Aorta (tissue), 5 donors: ENCODE measurements at places on chromosomes 13 and 19. TPM values are rescaled to one million over a fixed set of nuclear protein-coding genes. Genes with fewer than 3 reads are reported as not detected.

GRCh38 chr13:52804202-52804641 lies 44.2 kb downstream of the PCDH8 start:
- H3K4me1 ChIP-seq: no peaks in the 10 kb centered on the region
- no peak overlapping the region for H3K27ac ChIP-seq
- DNase-seq: no peak
- no peaks in the 10 kb centered on the region for H3K36me3 ChIP-seq

GRCh38 chr13:34681405-34681955 lies 260.6 kb upstream of the NBEA start:
- DNase-seq: no peak
- no peaks in the 10 kb centered on the region for H3K36me3 ChIP-seq
- no peak overlapping the region for H3K27ac ChIP-seq
- H3K4me3 ChIP-seq: no peak overlapping the region
- H3K4me1 ChIP-seq: no peaks in the 10 kb centered on the region
- no peaks in the 10 kb centered on the region for H3K27me3 ChIP-seq

- no peak overlapping the region for H3K27ac ChIP-seq
- no peaks in the 10 kb centered on the region for H3K4me1 ChIP-seq
- H3K27me3 ChIP-seq: no peaks in the 10 kb centered on the region
- DNase-seq: no peak
- H3K4me3 ChIP-seq: no peak overlapping the region
- no peaks in the 10 kb centered on the region for H3K36me3 ChIP-seq
Measured at GRCh38 chr19:41445575-41445974, 2.6 kb downstream of the ERICH4 start.

GRCh38 chr13:100490692-100491091 lies 97.9 kb downstream of the GGACT start:
- H3K36me3 ChIP-seq: no peaks in the 10 kb centered on the region
- no peaks in the 10 kb centered on the region for H3K27me3 ChIP-seq
- H3K27ac ChIP-seq: no peak overlapping the region
- no peaks in the 10 kb centered on the region for H3K4me1 ChIP-seq
- H3K4me3 ChIP-seq: no peak overlapping the region

DNA sequence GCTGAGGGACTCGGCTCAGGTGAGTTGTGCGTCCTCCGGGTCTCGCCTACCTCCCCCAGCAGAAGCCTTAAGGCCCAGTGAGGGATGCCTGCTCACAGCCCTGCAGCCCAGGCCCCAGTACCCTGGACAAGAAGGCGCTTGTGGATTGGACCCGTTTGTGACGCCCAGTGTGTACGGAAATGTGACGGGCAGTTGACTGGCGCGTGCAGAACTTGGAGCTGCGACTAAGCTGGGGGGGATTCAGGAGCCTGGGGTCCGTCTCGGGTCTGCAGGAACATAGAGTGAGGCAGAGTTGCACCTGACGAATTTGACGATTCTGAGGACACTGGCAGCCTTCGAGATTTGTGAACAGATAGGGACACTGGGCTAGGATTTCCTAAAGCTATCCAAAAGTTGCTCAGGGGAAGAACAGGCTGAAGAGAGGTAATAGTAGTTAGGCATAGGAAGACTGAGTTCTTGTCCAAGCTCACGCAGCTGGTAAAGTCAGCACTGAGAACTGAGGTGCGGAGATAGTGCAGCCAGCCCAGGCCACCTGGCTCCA lies 519 bp downstream of the ZNF551 start:
- no peak overlapping the region for H3K27ac ChIP-seq
- H3K27me3 ChIP-seq: no peaks in the 10 kb centered on the region
- no peaks in the 10 kb centered on the region for H3K4me1 ChIP-seq
- H3K36me3 ChIP-seq: peaks cover 23% of the 10 kb centered on the region
- peak overlapping the region; percentile 67 for H3K4me3 ChIP-seq
- DNase-seq: no peak

DNA sequence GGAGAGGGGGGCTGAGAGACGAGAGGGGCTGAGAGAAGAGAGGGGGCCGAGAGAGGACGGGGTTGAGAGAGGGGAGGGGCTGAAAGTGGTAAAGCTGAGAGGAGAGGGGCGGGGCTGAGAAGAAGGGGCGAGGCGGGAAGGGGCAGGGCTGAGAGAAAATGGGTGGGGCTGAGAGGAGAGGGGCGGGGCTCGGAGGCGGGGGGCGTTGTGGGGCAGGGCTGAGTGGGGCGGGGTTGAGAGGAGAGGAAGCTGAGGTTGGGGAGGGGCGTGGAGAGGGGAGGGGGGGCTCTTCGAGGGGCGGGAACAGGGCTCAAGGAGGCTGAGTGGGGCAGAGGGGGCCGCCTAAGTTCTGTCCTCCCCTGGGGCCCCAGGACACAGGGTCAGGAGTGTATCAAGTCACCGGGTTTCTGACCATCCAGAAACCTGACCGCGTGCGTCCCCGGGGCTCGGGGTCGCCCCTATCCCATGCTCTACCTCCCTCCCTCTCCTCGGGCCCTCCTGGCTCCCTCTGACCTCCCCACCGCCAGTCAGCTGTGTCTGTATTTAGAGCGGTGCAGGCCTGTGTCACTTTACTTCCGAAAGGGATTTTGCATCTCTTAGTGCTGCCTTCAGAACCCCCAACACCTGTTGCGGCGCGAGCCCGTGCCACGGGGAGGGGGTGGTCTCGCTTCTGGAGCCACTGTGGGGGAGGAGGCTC lies 38.6 kb upstream of the SEMA6B start:
- no peak for DNase-seq
- no peaks in the 10 kb centered on the region for H3K27me3 ChIP-seq
- no peak overlapping the region for H3K27ac ChIP-seq
- H3K36me3 ChIP-seq: no peaks in the 10 kb centered on the region
- no peak overlapping the region for H3K4me3 ChIP-seq

GRCh38 chr19:11410682-11411081 lies 8.4 kb downstream of the RGL3 start:
- no peak overlapping the region for H3K4me3 ChIP-seq
- H3K36me3 ChIP-seq: no peaks in the 10 kb centered on the region
- H3K27ac ChIP-seq: no peak overlapping the region
- H3K4me1 ChIP-seq: no peaks in the 10 kb centered on the region

DNA sequence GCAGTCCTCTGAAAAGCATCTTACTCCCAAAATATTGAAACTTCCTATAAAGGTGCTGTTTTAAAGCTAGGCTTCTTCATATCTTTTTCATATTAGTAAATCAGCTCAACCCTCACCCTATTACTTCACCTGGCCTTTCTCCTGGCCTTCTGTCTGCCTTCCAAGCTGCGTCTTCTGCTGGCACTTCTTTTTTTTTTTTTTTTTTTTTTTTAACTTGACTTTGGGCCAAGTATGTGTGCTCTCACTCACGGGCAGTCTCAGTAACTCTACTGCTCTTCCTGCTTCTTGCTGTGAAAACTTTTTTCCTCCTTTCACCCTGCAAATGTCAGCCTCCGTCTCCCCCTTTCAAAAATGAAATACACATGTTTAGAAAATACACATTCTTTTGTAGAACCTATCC lies 41.2 kb upstream of the KCTD4 start:
- DNase-seq: no peak
- H3K27ac ChIP-seq: no peak overlapping the region
- H3K27me3 ChIP-seq: no peaks in the 10 kb centered on the region
- no peaks in the 10 kb centered on the region for H3K4me1 ChIP-seq

- H3K27ac ChIP-seq: no peak overlapping the region
- H3K27me3 ChIP-seq: no peaks in the 10 kb centered on the region
- no peaks in the 10 kb centered on the region for H3K36me3 ChIP-seq
- H3K4me1 ChIP-seq: no peaks in the 10 kb centered on the region
- no peak overlapping the region for H3K4me3 ChIP-seq
Measured at GRCh38 chr19:54586397-54586796, 7.0 kb upstream of the LILRA1 start.

DNA sequence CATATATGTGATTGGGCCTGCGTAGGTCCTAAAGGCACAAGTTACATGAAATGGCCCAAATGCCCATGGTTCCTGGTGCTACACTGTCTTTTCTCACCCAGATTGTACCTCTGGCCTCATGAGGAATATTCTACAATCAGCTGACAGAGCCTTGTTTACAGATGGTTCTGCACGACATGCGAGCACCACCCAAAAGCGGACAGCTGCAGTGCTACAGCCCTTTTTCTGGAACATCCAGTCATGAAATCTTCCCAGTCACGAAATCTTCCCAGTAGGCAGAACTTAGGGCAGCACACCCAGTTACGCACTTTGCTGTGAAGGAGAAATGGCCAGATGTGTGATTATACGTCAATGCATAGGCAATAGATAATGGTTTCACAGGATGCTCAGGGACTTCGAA lies 7.7 kb upstream of the ELF1 start:
- DNase-seq: no peak
- no peaks in the 10 kb centered on the region for H3K36me3 ChIP-seq
- peaks cover under 1% of the 10 kb centered on the region for H3K4me1 ChIP-seq
- H3K27me3 ChIP-seq: no peaks in the 10 kb centered on the region
- no peak overlapping the region for H3K27ac ChIP-seq

DNA sequence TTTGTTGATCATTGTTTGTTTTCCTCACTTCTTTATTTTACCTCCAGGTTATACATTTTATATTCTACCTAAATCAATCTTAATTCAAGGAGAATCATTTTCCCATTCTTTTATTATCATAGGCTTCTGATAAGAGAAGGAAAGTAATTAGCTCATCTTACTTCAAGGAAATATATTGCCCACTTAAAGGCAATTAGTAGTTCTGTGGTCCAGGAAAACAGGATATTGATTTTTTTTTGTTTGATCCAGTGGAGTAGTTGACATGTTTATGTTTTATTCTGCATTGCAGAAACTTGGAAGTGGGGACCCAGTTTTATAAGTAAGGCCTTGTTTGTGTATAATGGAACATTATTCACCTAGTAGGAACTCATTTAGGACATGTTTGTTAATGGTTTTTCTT lies 390.6 kb downstream of the NDFIP2 start:
- no peak overlapping the region for H3K27ac ChIP-seq
- no peak for DNase-seq
- no peak overlapping the region for H3K4me3 ChIP-seq
- H3K4me1 ChIP-seq: no peaks in the 10 kb centered on the region

- DNase-seq: no peak
- H3K27ac ChIP-seq: no peak overlapping the region
- no peaks in the 10 kb centered on the region for H3K4me1 ChIP-seq
Measured at GRCh38 chr19:7969555-7969939, 26.1 kb upstream of the TIMM44 start.

GRCh38 chr13:21530656-21531055 lies 71.6 kb upstream of the ZDHHC20 start:
- no peaks in the 10 kb centered on the region for H3K4me1 ChIP-seq
- no peak overlapping the region for H3K27ac ChIP-seq
- H3K36me3 ChIP-seq: no peaks in the 10 kb centered on the region
- no peak overlapping the region for H3K4me3 ChIP-seq
- no peak for DNase-seq

DNA sequence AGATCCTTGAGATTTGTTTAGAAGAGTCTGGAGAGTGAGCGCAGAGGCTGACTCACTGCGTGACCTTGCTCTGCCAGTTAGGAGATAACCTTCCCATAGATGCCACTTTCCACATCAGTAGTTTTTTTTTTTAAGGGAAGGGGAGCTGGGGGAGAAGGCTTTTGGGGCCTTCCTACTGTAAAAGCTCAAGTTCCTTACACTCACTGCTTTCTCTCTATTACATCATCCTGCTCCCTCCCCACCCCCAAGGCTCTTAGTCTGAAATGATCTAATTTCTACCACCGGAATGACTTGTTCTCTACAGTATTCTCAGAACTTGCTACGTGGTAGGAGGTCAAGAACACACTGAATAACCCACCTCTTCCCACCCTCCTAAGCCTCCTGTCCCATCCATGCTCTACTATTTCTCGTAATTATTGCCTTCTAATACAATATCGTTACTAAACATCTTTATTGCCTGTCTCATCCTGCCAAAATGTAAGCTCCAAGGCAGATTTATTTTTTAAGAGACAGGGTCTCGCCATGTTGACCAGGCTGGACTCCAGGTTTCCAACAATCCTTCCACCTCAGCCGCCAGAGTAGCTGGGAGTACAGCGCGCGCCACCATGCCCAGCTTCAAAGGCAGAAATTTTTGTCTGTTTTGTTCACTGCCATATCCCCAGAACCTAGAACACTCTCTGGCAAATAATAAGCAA lies 1.2 kb downstream of the LONP1 start:
- H3K4me1 ChIP-seq: peaks cover 6% of the 10 kb centered on the region
- H3K36me3 ChIP-seq: no peaks in the 10 kb centered on the region
- H3K4me3 ChIP-seq: no peak overlapping the region
- H3K27ac ChIP-seq: no peak overlapping the region
- no peak for DNase-seq

GRCh38 chr13:48528720-48529119 lies 4.2 kb downstream of the RCBTB2 start:
- no peak for DNase-seq
- no peaks in the 10 kb centered on the region for H3K27me3 ChIP-seq
- no peaks in the 10 kb centered on the region for H3K36me3 ChIP-seq
- no peak overlapping the region for H3K4me3 ChIP-seq
- no peak overlapping the region for H3K27ac ChIP-seq
- no peaks in the 10 kb centered on the region for H3K4me1 ChIP-seq

DNA sequence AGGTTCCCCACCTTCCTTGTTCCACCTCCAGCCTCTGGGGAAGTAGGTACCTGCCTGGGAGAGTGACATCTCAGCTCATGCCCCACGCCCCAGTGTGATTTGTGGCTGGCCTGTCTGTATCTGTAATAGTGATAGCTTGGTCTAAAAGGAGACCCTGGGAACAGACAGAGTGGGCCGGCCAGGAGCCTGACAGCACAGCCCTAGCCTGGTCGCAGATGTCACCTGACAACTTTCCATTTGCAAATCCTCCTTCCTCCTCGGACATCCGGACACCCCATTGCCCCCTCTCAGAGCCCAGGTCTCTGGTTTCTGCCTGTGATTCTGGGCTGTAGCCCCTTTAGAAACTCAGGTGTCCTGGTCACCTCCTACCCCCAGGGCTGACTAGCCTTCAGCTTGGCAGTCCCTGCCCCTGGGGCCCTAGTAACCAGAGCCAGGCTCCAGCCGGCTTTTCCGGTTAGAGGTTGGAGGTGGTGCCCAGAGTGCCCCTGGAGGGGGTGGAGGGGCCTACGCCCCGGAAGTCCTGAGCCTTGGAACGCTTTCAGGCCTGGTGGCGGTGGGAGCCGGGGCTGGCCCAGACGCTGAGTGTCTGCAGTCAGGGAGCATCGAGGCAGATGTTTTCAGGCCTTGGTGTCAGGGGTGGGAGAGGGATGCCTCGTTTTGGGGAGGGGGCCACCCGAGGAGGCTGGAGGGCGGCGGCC lies 6.5 kb downstream of the LRRC8E start:
- no peak overlapping the region for H3K4me3 ChIP-seq
- no peaks in the 10 kb centered on the region for H3K4me1 ChIP-seq
- no peak overlapping the region for H3K27ac ChIP-seq
- no peaks in the 10 kb centered on the region for H3K27me3 ChIP-seq
- no peak for DNase-seq
- H3K36me3 ChIP-seq: no peaks in the 10 kb centered on the region

NMRK2 gene
- total RNA-seq: 2.4 TPM

ELAVL3 gene
- not detected for total RNA-seq

CCDC169 gene
- total RNA-seq: 1.5 TPM

KCNC3 gene
- total RNA-seq: 1.6 TPM

GSX1 gene
- not detected for total RNA-seq

PRR20C gene
- total RNA-seq: not detected

FUT2 gene
- total RNA-seq: not detected
